ENCODE measurements at places on chromosomes 7 and 10. TPM values are rescaled to one million over a fixed set of nuclear protein-coding genes. Genes with fewer than 3 reads are reported as not detected.

- DNase-seq: peak; percentile 49
Observed at GRCh38 chr7:150851492-150852370, 586 bp upstream of the AOC1 start.

DNA sequence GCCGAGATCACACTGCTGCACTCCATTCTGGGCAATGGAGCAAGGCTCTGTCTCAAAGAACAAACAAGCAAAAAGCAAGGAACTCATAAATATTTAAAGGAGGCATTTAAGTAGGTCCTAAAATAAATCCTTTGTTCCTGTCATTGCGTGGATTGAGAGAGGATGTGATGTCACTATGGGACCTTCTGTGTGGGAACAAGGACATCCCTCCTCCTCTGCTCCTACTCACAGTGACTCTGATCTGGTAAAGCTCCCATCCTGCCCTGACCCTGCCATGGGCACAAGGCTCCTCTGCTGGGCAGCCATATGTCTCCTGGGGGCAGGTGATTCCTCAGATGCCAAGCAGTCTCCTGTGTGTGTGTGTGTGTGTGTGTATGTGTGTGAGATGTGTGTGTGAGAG, 74.1 kb upstream of the PRSS58 start:
- DNase-seq: no peak

GRCh38 chr10:129777687-129778086, 186.4 kb downstream of the EBF3 start:
- DNase-seq: no peak

DNA sequence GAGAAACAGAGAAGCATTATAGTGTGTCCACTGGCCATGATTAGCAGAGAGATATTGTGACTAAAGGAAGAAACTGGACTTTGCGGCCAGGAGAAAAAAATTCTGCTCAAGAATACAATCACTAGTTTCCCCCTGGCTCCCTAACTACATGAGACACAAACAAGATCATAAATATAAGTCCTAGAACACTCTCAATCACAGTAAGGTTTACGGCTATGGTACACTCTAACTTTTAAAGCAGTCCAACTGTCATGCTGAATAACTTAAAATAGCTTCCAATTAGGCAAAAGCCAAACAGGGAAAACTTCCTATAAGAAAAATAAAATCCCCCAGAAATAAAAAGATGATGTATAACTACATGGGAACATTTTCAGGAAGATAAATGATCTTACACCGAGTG, 132.1 kb downstream of the STRA8 start:
- no peak for DNase-seq

DNA sequence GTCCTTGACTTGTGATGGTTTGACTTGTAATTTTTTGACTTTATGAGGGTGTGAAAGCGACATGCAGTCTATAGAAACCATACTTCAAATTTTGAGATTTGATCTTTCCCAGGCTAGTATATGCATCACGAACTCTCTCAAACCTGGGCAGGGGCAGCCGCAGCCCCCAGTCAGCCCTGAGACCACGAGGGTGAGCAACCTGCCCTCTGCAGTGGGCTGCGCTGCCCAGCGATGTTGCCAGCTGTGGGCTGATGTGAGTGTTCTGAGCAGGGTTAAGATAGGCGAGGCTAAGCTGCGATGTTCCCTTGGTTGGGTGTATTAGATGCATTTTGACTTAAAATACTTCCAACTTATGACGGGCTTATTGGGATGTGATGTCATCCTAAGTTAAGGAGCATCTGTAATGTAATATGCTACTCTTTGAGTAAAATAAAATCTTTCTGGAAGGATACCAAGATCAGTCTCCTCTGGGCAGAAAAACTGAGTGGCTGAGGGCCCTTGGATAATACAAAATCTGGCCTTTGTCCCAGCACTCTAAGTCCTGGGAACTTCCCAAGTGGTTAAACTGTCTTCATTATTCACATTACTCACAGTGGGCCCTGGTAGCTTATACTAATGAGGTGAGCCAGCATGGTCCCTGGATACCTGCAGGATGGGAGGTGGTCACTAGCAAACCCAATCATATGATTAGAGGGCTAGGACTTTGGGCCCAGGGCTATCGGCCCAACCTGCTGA, 28.4 kb upstream of the CNPY1 start:
- no peak for DNase-seq

GRCh38 chr7:26101361-26102151, 50.4 kb upstream of the NFE2L3 start:
- no peak for DNase-seq

- DNase-seq: no peak
Observed at GRCh38 chr7:30003098-30003497, 13.5 kb upstream of the SCRN1 start.

GRCh38 chr10:3887404-3887803, 102.4 kb upstream of the KLF6 start:
- DNase-seq: no peak

GRCh38 chr10:59627366-59628018, 82.2 kb downstream of the SLC16A9 start:
- no peak for DNase-seq

DNA sequence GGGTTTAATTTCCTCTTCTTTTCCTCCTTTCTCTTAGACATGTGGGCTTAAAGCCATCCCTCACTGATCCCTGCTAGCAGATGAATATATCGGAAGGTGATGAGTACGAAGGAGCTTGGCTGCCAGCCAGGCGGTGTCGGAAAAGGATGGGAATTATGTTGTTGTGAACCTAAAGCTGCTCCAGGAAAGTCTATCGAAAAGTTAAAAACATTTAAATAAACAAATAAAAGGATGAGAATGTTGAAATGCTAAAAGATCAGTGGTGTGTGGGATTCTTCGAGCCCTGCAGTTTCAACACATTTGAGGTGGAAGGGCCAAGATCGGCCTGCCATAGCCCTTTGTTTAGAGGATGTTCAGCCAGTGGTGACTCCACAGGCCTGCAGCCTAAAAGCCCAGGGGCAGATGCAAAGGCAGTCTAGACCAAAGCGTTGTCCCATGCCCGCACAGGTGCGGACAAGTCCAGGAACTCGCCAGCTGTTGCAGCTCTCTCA, 107.9 kb downstream of the JCAD start:
- no peak for DNase-seq

- DNase-seq: no peak
Observed at GRCh38 chr10:82266438-82266837, 391.4 kb downstream of the NRG3 start.

DNA sequence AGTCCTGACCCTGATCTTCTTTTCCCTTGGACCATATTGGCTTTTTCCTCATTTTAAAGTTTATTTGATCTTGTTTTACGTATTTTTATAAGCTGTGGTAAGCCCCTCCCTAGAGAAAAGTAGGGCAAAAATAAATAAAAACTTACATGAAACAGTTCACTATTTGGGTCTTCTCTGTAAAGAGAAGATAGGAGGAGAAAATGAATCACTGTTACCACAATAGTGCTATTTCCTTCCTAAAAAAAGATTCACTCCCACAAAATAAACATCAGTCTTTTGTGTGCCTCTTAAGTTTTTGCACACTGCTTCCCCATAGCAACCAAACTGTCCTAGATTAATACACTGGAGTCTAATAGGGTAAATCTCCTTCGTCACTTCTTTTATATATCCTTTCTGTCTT, 1.4 kb upstream of the SVIL start:
- DNase-seq: no peak

DNA sequence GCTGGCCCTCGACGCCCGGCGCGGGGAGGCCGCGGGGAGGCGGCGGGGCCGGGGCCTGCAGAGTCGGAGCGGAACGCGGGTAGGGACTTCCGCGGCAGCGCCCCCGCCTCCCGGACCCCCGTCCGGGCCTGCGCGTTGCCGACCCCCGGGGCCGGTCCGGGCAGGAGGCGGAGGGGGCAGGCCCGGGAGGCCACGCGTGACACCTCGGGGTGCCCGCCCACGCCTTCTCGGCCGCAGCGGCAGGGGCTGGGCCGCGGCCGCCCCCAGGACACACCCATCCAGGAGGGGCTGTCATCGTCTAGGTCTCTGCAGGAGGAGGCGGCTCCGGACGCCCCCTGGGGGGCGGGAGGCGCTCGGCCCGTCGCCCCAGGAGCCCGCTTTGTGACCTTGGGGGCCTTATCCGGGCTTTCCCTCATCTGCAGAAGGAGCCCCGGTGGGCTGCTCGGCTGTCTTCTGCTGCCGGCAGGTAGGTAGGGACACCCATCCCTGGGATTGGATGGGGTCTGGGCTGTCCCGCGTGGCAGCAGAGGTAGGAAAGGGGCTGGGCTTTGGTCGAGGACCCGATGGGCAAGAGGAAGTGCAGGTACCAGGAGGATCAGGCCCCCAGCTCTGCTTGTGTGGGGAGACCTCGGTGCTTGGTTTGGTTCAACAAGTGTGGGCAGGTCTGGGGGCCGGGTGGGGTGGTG, 569 bp downstream of the ZNF316 start:
- DNase-seq: no peak

DNA sequence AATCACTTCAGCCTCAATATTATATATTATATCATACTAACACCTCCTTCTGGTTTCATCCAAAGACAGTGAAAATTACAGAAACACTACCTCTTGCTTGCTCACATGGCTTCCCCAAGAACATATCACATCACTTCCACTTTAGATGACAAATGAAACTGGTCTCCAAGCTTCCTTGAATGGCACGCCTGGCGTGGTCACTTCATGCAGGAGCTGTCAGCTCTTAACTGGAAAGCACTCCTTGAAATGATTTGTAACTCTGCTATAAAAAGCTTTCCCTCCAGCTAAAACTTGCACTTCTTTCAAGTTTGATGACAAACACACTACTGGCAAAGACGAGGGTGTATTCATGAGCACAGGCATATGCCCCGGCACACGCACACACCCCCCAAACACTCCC, 84.1 kb upstream of the INHBA start:
- DNase-seq: no peak

GRCh38 chr7:80873140-80873539, 45.7 kb downstream of the SEMA3C start:
- DNase-seq: no peak

- DNase-seq: no peak
Observed at GRCh38 chr10:49344840-49345239, 45.9 kb downstream of the C10orf71 start.

GRCh38 chr7:18003286-18003994, 24.2 kb downstream of the PRPS1L1 start:
- DNase-seq: no peak

DNA sequence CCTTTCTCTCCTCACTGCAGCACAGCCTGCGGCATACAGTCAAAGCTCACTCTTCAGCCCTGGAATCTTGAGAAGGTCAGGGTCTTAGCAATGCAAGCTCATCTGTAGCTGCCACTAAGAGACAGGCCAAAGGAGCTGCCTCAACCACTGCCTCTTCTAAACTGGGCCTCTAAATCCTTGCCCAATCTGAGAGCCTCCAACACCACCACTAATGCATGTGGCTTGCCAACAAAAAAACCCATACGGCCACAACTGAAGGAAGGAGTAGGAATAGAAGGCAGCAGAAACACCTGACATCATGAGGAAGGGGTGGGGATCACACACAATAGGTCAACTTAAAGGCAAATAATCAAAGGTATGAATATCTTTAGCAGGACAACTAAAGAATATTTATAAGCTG, 183.8 kb downstream of the SRPK2 start:
- DNase-seq: no peak

DNA sequence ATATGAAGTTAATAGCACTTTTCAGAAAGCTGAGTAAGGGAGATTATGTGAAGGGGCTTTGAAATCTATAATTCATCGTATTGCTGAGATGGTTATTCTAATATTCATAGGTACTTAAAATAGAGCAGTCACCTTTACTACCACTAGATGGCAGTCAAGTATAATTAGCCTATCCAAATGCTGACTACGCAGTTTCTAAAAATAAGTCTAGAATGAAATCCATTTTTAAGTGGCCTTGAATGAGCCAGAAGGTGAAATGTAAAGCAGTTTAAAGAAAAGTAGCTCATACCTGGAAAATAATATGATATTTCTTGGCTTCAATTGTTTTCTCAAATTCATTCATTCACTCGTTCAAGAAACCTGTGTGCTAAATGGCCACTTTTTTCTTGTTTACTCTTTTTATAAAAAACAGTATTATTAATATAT, 1277.1 kb downstream of the GATA3 start:
- no peak for DNase-seq

DNA sequence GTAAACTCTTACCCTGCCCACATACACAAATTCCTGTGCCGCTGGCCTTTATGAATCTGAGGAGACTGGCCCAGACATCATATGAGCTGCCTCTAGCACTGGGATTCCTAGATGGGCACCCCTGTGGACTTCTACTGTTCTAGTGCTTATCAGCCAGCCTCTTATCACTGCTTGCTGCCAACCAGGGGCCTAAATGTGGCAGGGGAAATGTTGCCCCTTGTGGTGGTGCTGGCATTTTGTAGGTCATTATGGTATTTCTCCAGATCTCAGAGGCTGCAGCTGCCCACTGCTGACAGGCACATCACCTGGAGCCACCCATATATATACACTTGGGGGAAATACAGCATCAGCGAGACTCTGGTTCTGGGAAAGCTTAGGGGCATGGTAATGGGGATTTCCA, 5.4 kb downstream of the SFR1 start:
- DNase-seq: no peak

- no peak for DNase-seq
Observed at GRCh38 chr7:43590862-43591557, 8.1 kb downstream of the STK17A start.

DNA sequence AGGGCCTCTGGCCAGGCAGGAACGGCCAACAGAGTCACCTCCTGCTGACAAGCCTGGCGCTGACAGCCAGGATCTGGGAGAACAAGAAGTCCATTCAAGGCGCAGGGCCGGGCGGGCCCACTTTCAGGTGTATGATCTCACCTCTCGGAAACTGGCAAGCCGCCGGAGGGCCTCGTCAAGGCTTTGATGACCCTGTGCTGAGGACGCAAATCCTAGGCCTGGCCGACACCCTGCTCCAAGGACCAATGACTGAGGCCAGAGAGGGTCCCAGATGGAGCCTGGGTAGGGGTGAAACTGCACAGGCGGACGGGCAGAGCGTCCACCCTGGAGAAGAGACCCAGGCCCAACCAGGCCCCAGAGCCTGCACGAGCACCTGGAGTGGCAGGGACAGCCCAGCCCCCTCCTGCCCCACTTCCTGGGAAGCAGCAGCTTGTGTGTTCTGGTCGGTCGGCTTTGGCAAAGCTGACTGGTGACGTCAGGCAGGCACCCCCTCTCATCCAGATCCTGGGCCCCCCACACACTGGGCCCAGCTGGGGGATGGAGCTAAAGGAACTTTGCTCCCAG, 30.6 kb downstream of the MYL10 start:
- no peak for DNase-seq

GRCh38 chr10:74924251-74924963, 98.0 kb downstream of the KAT6B start:
- no peak for DNase-seq

- DNase-seq: no peak
Observed at GRCh38 chr7:143256932-143257331, 6.3 kb upstream of the GSTK1 start.

GRCh38 chr10:19111501-19112267, 63.1 kb downstream of the MALRD1 start:
- no peak for DNase-seq

CLCN1 gene
- total RNA-seq: 0.12 TPM

TLX1 gene
- total RNA-seq: 0.17 TPM

CDK14 gene
- 38.1 TPM for total RNA-seq

HSPB1 gene
- total RNA-seq: 228 TPM

CFAP70 gene
- 9.7 TPM for total RNA-seq

HYAL4 gene
- total RNA-seq: 0.21 TPM

CHPF2 gene
- 44.4 TPM for total RNA-seq

ANK3 gene
- total RNA-seq: 90.2 TPM
